Fibroblast of the conjunctiva (primary cell): ENCODE measurements at places on chromosomes 5 and 9.

GRCh38 chr5:129622531-129622930 lies 125.4 kb upstream of the MINAR2 start:
- no peak for DNase-seq

DNA sequence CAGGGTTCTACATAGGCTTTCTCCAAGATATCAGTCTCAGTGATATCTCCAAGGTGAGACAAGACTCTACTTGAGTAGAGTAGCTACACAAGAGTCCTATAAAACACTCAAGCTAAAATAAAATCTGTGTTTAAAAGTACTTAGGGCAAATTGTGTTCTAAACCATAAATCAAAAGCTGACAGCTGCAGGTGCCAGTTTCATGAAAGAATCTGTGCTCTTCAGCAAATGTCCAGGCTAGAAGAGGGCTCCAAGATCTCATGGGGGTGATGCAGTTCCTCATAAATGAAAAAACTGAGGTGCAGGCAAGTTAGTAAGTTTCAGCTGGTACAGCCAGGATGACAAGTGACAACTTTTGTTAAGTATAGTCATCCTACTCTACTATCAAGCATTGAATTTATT lies 142.8 kb upstream of the TNPO1 start:
- no peak for DNase-seq

DNA sequence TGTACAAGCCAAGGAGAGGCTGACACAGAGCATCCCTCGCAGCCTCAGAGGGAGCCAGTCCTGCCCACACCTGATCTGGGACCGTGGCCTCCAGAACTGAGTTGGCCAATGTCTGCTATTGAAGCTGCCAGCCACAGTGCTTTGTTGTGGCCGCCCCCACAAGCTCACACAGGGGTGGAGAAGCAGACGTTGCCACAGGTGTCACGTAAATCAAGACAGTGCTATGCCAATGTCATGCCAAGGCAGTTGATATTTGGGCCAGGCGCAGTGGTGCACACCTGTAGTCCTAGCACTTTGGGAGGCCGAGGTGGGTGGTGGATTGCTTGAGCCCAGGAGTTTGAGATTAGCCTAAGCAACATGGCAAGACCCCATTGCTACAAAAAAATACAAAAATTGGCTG lies 17.3 kb upstream of the TERT start:
- DNase-seq, result no peak

DNA sequence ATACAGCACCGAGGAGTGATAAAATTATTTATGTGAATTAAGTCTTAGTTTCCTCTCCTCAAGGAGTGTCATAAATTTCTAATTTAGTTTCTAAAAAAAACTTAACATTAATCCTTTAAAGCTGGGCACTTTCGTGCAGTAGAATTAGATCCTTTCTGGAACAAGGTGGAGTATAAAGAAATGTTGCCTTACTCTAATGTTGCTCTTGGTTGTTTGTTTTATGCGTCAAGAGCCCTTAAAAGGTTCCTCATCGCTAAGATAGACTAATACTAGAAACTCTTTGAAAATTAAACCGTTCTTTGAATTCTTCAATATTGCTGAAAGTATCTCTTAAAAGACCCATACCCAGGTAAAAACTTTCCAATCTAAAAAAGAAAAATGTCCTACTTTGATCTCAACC lies 83.6 kb upstream of the PLPP1 start:
- DNase-seq, result no peak

DNA sequence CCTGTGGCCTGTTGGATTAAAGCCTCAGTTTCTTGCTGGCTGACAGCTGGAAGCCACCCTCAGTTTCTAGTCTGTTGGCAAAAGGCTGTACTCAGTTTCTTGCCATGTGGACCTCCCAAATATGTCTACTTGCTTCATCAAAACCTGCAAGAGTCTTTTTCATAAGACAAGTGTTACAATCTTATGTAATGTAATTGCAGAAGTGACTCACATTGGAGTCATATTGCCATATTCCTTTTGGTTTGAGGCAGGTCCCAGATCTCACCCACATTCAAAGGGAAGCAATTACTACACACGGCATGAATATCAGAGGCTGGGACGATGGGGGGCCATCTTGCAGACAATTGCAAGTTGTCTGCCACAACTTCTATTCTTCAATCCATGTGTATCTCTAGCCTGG lies 286.7 kb upstream of the IL12B start:
- no peak for DNase-seq

- DNase-seq, result no peak
These were observed 105.2 kb downstream of the LIFR start for GRCh38 chr5:38451074-38451725.

DNA sequence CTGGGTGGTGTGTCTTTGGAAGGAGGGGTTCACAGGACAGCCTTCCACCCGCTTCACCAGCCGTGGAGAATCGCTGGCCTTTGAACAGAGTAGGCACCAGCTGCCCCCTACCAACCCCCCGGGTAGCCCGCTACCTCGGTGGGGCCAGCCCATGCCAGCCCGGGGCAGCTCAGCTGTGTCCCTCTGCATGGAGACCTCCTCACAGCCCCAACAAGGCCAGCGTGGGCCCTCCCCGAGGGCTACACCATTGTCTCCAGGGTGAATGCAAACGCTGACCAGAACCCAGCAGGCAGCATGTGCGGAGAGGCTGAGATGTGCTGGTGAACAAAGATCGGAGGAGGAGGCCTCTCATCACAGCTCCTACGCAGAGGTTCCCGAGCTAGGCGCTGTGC lies 51.9 kb downstream of the LMX1B start:
- DNase-seq, result no peak

DNA sequence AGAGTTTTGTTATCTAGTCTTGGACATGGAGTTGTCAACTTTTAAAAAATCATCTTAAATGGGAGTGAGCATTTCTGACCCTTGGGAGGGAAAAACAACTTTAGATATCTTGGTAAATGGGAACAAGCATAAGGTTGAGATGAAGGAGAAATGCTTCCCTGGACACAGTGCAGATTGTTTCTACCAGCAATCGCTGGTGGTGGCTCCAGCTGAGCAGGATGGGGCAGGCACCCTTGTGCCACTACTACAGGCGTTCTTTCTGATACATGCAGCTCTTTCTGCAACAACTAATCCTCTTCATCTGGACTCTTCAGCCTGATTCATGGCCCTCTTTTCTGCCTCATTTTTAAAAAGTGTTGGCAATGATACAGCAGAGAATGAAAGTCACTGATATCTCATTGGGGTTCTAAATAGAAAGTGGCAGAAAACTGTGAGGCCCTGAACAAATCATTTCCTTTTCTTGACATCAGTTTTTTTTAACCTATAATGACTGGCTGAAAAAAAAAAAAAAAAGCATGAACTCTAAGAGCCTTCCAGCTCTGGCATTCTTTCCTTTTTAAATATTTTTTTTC lies 409.4 kb upstream of the PTGER4 start:
- no peak for DNase-seq

- peak; percentile 39 for DNase-seq
These were observed 1.7 kb upstream of the RECK start for GRCh38 chr9:36035006-36035405.

- DNase-seq, result peak; percentile 36
These were observed 258.7 kb upstream of the ARRDC3 start for GRCh38 chr5:91641730-91642350.

DNA sequence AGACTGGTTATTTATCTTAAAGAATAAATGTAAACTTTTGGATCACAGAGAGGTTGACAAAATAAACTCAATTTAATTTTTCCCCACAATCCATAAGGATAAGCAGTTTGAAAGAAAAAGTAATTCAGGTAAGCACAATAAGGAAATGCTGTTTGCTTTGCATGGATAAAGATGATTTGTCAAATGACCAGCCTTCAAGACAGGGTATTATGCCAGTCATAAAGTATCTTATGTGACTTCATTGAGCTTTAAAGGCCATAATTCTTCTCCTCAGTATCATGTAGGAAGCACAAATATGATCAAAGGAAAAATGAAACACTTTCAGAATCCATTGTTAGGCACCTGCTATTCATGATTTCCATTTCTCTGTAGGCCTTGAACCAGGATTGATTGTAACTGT lies 180.7 kb upstream of the PPP1R2B start:
- no peak for DNase-seq

- DNase-seq, result no peak
These were observed 4.2 kb downstream of the ADAM19 start for GRCh38 chr5:157571357-157571827.

- no peak for DNase-seq
These were observed 2.6 kb upstream of the FOXB2 start for GRCh38 chr9:77016526-77017504.

DNA sequence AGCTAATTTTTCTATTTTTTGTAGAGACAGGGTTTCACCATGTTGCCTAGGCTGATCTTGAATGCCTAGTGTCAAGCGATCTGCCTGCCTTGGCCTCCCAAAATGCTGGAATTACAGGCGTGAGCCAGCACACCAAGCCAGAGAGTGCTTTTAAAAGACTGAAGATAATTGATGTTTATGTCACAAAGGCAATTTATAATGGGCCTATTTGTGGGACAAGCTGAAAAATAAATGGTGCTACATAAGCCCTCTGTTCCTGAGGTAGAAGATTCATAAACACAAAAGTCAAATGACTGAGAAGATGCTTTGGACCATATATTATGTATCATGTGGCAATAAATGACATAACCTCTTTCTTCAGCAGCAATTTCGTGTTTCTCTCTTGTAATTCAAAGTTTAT lies 329.6 kb downstream of the GABRB2 start:
- no peak for DNase-seq

GRCh38 chr9:121699571-121700164 lies 48.2 kb downstream of the DAB2IP start:
- DNase-seq, result no peak

DNA sequence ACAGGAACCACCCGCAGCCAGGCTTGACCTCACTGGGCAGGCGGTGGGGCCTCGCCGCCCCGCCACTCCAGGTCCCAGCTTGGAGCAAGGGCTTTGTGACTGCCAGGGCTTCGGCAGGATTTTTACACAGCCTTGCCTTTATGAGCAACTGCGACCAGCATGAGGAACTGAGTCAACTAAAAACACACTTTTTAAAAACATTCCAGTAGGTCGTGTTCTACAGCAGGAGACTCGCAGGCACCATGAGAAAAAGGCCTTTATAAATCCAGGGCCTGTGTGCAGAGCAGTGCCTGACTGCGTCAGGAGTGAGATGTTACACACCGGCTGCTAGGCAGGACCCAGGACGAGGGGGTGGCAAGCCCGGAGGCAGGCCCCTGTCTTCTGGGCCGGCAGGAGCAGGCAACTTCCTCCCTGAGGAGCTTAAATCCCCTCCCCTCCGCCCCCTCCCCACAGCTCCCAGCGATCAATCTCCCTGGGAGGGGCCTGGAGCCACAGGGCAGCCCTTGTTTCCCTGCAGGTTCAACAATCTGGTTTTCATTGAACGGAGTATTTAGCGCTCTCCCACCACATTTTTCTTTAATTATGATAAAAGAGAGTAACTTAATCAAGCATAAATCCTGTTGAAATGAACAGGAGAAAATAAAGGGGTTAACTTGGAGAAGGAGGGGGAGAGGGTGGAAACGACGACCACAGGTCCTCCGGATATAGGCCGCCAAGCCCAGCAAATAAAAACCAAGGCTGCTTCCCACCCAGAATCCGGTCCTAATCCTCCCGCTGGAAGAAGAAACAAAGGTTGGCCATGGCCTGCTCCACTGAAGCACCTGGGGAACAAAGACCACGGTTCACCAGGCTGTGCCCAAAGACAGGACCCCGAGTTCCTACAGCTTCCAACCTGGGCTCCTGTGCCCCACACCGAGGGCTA lies 92.5 kb downstream of the ROR2 start:
- DNase-seq, result no peak

GRCh38 chr9:93059011-93059714 lies 662 bp downstream of the SUSD3 start:
- DNase-seq, result no peak

- DNase-seq, result no peak
These were observed 226.3 kb downstream of the AOPEP start for GRCh38 chr9:94952565-94953373.

- DNase-seq, result no peak
These were observed 3.1 kb downstream of the ISOC1 start for GRCh38 chr5:129097498-129098296.

GRCh38 chr9:136759001-136759400 lies 958 bp upstream of the LCN8 start:
- DNase-seq, result no peak

- no peak for DNase-seq
These were observed 16.9 kb downstream of the SEMA4D start for GRCh38 chr9:89480825-89481537.

- no peak for DNase-seq
These were observed 85.5 kb downstream of the CAMSAP1 start for GRCh38 chr9:135821733-135822373.

DNA sequence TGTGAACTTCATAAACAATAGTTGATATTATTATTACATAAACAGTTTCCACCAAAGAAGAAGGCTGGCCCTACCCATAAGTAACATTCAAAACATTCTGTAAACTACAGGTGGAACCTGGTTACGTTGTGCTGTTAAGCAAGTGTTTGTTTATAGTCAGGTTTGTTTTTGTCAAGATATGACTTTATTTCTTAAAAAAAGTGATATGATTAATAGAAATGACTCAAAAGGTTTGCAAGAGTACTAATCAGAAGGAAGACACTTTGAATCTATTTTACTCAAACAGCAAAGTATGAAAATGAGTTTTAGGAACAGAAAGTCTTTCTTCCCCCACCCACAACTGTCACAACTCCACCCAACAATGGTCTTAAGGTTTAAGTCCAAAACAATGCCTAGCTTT lies 220.8 kb downstream of the PLK2 start:
- no peak for DNase-seq

GRCh38 chr9:87868635-87869034 lies 14.0 kb upstream of the SPATA31E1 start:
- DNase-seq, result no peak

DNA sequence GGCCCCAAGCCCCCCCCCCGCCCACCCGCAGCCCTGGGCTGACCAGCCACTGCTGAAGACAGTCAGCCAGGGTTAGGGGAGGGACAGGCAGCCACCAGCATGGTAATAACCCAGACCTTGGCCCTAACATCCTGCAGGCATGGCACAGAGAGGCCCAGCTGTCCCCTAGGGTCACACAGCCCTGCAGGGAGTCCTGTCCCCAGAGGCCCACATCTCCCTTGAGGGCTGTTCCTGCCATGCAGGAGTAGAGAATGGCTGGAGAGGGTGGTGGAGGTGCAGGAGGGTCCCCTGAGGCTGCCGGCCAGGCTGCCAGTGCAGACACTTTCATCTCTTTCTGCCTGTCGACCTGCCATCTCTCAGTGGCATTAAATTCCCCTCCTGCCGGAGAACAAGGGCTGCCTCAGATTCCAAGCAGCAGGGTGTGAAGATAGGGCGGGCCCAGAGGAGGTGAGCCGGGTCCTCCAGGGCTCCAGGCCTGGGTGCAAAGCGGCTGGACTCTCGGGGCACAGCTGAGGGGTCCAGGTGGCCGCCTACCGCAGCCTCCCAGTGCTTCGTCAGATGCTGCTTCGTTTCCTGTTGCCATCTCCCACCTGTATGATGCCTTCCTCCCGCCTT lies 40.0 kb downstream of the CXXC5 start:
- DNase-seq, result no peak
